Cerebellar nuclear complex (tissue), 1 donor: ENCODE measurements at places on chromosomes 7 and 10.

GRCh38 chr7:80240265-80241025 lies 105.8 kb downstream of the GNAI1 start:
- no peak for DNase-seq

GRCh38 chr7:43530553-43531410 lies 52.1 kb upstream of the STK17A start:
- DNase-seq: no peak

GRCh38 chr10:121312587-121312986 lies 285.7 kb downstream of the FGFR2 start:
- no peak for DNase-seq

GRCh38 chr7:1725766-1726630 lies 55.9 kb downstream of the ELFN1 start:
- DNase-seq: no peak

DNA sequence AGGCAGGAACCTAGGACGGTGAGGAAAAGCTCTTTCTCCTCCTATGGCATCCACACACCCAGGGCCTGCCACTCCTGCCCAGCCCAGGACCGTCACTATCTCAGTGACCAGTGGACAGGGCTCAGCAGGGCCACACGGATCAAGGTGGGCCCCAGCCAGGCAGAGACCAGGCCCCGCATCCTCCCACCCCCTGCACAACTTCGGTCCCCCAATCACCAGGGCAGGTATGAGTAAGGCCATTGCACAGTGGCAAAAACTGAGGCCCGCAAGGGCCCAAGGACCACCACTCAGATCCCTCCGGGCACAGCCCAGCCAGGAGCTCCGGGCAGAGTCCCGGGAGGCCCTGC lies 30.3 kb downstream of the OAT start:
- no peak for DNase-seq

GRCh38 chr10:19993714-19994315 lies 177.6 kb downstream of the PLXDC2 start:
- DNase-seq: no peak

- DNase-seq: no peak
Measured at GRCh38 chr7:118052336-118052735, 131.6 kb upstream of the LSM8 start.

- DNase-seq: no peak
Measured at GRCh38 chr7:130494431-130494858, 2.6 kb downstream of the MEST start.

- DNase-seq: no peak
Measured at GRCh38 chr10:70666960-70667798, 5.1 kb upstream of the ADAMTS14 start.

- DNase-seq: no peak
Measured at GRCh38 chr7:70143075-70144044, 545.1 kb downstream of the AUTS2 start.

DNA sequence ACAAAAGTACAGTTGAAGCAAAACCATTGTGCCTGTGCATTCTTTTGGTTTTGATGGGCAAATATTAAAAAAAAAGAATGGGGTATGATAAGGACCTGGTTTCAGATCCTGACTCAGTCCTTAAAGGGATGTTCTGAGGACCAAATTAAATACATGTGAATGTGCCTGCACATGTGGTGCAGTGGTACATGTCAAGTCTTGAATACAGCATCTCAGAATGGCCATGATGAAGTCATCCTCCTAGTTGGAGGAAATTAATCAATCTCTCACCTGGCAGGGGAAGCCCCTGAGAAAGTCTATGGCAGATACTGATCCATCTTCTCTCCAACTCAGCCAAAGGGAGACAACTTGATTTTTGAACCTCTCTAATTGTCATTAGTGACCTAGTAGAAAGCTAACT lies 207.0 kb downstream of the SUGCT start:
- no peak for DNase-seq

DNA sequence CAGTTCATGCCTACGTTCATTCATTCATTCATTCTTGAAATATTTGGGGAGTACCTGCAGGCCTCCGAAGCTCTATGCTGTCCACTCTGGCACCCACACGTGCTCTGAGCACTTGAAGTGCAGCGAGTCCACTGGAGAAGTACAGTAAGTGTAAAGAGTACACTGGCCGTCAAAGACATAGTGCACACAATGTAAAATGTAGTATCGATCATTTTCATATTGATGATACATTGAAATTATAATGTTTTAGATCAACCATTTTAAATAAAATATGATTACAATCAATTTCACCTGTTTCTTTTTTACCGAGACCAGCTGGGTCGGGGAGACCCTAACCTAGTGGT lies 37.0 kb upstream of the PURB start:
- DNase-seq: no peak

GRCh38 chr10:102159831-102160230 lies 7.6 kb downstream of the NOLC1 start:
- DNase-seq: no peak

- no peak for DNase-seq
Measured at GRCh38 chr10:120077707-120078492, 185.4 kb downstream of the SEC23IP start.

- no peak for DNase-seq
Measured at GRCh38 chr7:80533287-80533686, 21.4 kb upstream of the GNAT3 start.

DNA sequence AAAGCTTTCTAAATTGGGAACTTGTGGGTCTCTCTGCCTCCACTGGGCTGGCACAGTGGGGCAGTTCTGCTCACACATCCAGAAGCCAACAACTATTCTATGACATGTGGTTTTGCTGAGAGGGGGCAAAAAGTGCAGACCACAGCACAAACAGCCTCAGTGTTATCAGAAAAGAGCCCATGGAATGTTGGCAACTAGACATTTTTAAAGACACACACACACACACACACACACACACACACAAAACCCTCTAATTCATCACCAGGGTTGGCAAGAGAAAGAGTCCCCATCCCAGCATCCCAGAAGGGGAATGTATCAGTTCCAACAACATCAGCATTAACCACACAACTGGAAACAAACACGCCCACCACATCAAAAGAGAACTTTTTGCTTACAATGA lies 117.1 kb downstream of the FGFR2 start:
- DNase-seq: no peak

DNA sequence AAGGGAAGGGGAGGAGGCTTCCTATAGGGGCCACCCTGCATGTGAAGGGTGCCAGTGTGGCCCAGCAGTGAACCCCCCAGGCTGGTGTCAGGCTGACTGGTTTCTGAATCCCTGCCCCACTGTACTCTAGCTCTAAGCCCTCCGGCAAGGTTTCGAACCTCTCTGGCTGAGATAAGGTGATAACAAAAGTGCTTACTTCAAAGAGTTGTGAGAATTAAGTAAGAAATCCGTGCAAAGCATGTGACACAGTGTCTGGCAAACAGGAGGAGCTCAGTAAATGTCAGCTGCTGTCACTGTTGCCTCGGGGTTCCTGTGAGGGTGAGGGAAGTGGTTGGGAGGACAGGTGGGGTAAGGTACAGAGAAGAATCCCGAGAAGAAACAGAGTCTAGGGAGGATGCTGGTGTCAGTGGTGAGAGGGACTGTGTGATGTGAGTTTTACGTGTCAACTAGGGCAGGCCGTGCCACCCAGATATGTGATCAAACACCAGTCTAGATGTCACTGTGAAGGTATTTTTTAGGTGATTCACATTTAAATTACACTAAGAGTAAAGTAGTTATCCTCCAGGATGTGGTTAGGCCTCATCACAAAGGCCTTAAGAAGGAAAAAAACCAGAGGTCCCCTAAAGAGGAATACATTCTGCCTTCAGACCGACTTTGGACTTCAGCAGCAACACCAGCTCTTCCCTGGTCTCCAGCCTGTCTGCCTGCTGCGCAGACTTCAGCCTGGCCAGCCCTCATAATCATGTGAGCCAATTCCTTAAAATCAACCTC lies 64.4 kb downstream of the BPGM start:
- no peak for DNase-seq

DNA sequence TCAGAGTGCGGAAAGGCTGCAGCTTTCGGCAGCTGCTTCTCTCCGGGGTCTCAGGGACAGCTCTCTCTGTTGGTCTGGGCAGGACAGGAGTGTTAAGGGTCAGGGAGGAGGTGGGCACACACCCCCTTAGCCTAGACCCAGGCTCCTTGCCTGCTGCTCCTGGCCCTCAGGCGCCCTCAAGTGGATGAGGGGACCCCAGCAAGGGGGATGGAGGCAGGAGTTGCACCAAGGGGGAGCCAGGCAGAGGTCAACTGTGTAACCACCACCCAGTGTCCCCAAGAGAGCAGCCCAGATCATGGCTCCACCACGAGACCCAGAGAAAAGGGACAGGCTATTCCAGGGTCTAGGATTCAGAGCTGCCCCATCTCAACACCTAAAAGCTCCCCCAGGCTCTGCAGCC lies 26.9 kb downstream of the SPOCK2 start:
- no peak for DNase-seq

DNA sequence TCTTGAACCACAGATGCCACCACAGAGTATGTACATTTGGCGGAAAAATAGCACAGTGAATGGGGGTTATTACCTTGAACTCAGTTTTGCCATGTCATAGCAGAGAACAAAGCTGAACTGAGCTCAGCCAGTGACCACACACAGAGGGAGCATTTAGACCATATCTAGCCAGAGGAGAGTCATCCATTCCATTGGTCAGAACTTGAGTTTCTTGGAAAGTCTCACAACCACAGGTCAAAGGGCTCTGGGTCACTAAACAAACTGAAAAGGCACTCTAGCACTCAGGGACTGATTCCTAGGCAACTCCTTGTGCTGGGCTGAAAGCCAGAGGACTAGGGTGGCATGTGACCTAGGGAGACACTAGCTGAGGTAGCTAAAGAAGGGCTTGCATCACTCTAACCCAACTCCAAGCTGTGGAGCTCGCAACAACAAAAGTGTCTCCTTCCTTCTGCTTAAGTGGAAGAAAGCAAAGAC lies 239.7 kb upstream of the SEMA3D start:
- DNase-seq: no peak

DNA sequence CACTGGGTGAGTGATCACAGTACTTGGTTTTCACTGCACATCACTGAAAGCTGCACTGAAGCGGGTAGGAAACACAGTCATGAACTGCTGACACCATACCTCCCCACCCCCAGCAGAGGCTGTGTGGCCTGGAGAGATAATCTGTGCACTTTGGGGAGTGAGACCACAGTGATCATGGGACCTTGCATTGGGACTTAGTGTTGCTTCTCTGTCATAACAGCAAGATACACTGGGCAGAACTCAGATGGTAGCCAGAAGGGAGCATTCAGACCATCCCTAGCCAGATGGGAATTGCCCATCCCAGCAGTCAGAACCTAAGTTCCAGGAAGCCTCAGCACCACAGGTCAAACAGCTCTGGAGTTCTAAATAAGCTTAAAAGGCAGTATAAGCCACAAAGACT lies 346.4 kb upstream of the TMEM229A start:
- no peak for DNase-seq

GRCh38 chr10:72263613-72264241 lies 10.0 kb upstream of the DDIT4 start:
- no peak for DNase-seq

- DNase-seq: no peak
Measured at GRCh38 chr10:19302117-19302516, 253.5 kb downstream of the MALRD1 start.

- DNase-seq: no peak
Measured at GRCh38 chr7:143463556-143463955, 14.1 kb upstream of the TAS2R41 start.

DNA sequence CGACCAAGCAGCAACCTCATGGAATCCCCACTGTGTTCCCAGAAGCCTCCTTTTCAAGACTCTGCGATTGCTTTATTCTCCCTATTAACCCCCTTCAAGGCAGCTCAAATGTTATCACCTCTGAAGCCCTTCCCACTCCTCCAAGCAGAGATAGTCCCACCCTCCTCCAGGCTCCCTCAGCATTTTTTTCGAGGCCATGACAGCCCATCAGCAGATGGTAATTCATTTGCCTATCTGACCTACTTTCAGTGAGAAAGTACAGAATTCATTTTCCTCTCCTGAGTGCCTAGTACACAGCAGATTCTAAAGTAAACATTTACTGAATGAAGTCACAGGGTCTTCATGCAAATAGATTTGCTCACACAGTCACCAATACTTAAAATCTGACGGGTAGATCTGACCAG lies 47.8 kb downstream of the HERPUD2 start:
- DNase-seq: peak; percentile 21

DNA sequence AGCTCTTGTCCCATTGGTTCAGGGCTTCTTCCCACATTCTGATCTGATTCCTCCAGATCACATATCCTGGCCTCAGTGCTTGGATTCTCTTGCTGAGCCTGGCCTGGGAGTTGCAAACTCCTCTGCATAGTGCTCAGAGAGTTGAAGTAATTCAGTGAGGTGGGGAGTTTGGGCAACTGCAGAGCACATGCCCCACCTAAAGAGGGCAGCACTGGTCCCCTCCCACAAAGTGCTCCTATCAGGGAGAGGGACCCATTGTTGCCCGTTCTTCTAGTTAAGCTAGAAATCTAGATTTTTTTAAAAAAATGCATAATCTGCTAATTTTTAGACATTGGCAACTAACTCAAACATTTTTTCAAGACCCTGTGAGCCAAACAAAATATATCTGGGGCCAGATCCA lies 45.1 kb downstream of the CHN2 start:
- DNase-seq: no peak

GRCh38 chr7:66869660-66870450 lies 51.2 kb upstream of the TMEM248 start:
- DNase-seq: no peak

GRCh38 chr7:50588937-50589336 lies 23.7 kb upstream of the DDC start:
- no peak for DNase-seq

- no peak for DNase-seq
Measured at GRCh38 chr7:100247152-100247757, 27.5 kb downstream of the PVRIG start.

- no peak for DNase-seq
Measured at GRCh38 chr7:136938476-136938875, 70.0 kb downstream of the CHRM2 start.

GRCh38 chr7:22601812-22602565 lies 102.0 kb upstream of the STEAP1B start:
- no peak for DNase-seq

DNA sequence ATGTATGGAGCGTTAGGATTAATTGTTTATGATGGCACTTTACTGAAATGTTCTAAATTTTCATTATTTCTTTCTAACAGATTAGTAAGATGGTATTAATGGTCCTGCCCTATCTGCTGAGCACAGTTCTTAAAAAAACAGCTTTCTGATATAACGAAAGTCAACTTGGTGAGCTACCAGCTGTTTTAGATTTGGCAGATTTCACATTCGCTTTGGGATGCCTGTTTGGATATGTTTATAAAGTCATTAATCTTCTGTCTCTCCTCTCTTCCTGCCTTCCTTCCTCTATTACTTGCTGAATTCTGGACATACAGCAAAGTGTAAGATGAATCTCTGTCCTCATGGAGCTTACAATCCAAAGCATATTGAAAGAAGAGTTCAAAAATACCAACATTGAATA lies 396.8 kb upstream of the LRGUK start:
- no peak for DNase-seq

DNA sequence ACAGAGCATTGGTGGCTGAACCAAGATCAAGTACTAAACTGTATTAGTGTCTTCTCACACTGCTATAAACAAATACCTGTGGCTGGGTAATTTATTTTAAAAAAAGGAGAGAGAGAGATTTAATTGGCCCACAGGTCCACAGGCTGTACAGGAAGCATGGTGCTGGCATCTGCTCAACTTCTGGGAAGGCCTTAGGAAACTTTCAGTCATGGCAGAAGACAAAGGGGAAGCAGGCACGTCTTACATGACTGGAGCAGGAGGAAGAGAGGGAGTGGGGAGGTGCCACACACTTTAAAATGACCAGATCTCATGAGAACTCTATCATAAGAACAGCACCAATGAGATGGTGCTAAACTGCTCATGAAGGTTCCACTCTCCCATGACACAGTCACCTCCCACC lies 95.2 kb upstream of the JCAD start:
- no peak for DNase-seq

GRCh38 chr7:112546723-112547513 lies 66.1 kb downstream of the LSMEM1 start:
- DNase-seq: no peak
